Hematopoietic multipotent progenitor cell treated with erythropoietin and hydrocortisone succinate and interleukin-3 and kit ligand, for 4 days (in vitro differentiated cells): ENCODE measurements at places on chromosomes 7 and 10.
A peak's percentile ranks its signal among the peaks of the same experiment; 100 is the strongest.

DNA sequence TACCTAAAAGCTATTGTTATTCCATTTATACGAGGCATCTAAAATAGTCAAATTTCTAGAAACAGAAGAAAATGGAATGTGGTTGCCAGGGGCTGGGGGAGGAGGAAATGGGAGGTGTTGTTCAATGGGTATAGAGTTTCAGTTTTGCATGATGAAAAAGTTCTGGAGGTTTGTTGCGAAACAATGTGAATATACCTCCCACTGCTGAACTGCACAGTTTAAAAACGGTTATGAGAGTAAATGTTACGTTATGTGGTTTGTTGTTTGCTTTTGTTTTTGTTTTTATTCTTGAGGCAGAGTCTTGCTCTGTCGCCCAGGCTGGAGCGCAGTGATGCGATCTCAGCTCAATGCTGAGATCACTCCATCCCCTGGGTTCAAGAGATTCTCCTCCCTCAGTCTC, 64.9 kb upstream of the NRBF2 start:
- peak; percentile 28 for DNase-seq

GRCh38 chr7:138738551-138739335, 37.6 kb upstream of the SVOPL start:
- peak; percentile 95 for DNase-seq

DNA sequence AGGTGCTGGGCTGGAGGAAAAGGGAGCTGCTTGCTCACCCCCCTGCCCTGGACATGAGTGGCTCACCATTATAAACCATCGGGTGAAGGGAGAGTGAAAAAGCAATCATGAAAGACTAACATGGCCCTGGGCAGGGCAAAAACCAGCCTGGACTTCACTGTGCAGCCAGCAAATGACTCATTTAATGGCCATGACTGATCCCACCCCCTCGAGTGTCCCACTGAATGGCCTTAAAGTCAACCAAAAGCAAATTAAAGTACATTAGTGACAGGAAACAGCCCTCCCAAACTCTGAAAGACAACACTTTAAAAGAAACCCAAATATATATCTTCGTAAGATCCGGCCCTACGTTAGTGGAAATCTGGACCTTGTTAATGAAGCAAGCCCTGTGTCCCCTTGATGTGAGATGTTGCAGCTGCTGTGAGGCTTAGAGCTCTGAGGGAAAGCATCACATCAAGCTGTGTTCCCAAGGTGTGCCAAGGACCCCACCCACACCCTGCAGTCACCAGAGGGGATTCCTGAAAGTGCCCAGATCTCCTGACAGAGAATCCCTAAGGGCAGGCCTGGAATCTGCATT, 31.2 kb downstream of the ADCYAP1R1 start:
- no peak for DNase-seq

- DNase-seq, result peak; percentile 93
Measured at GRCh38 chr10:110137142-110137545, 70.3 kb upstream of the MXI1 start.

- no peak for DNase-seq
Measured at GRCh38 chr10:114303556-114303955, 64.5 kb downstream of the VWA2 start.

DNA sequence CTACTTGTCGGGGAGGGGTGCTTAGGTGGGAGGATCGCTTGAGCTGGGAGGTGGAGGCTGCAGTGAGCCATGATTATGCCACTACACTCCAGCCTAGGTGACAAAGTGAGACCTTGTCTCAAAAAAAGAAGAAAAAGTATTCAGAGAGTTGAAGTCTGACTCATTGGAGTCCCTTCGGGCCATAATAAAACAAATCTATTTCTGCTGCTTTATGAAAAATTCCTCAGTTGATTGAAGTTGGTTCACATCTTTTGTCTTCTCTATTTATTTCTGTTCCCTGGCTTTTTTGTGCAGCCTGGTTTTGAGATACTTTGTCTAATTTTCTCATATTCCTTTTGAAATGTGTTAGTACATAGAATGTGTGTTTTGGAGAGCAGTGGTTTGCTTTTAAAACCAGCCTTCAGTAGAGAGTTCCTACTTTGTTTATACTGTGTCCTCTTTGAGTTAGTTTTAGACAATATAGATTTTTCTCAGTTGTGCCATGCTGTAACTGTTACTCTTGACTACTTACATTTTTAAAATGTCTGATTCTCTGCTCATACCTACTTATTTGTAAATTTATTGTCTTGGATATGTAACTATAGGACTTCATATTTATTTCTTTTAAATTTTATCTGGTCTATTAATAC, 36.7 kb downstream of the LUC7L2 start:
- DNase-seq, result no peak

GRCh38 chr7:157645539-157645938, 308.7 kb downstream of the DNAJB6 start:
- no peak for DNase-seq

DNA sequence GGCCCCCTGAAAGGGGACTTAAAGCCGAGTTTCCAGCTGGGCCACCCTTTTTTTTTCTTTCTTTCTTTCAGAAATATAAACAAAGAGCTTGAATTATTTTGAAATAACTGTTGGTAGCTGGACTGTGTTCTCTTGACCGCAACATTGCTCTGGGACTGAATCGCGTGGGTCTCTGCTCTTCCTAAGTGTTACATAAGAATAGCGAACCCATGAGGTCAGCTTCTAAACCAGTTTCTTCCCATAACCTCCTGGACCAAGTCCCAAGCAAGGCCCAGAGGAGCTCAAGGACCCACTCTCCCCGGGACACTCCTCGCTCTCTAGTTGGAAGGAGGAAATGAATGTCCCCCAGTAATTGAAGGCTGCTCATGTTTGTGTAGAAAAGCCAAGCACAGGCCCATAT, 91.1 kb downstream of the CXCL12 start:
- no peak for DNase-seq

GRCh38 chr7:115976651-115977050, 53.9 kb downstream of the TFEC start:
- no peak for DNase-seq

GRCh38 chr10:123464430-123465323, 201.5 kb upstream of the GPR26 start:
- DNase-seq, result no peak

- DNase-seq, result no peak
Measured at GRCh38 chr7:11457419-11457818, 374.6 kb downstream of the THSD7A start.

- DNase-seq, result no peak
Measured at GRCh38 chr7:56079450-56080185, 13.1 kb downstream of the PHKG1 start.

DNA sequence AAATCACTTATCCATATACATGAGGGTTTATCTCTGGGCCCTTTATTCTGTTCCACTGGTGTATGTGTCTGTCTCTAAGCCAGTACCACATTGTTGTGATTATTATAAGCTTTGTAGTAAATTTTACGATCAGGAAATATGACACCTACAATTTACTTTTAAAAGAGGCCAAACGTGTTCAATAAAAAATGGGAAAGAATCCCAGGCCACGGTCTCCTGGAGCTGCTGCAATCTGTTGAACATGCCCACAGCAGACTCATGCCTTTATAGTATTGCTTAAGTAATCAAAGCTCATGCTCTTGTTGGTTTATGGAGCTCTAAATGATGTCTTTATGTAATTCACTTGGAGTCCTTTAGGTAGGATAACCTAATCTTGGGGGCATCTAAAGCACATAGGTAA, 273.0 kb downstream of the ZMYND11 start:
- DNase-seq, result no peak

DNA sequence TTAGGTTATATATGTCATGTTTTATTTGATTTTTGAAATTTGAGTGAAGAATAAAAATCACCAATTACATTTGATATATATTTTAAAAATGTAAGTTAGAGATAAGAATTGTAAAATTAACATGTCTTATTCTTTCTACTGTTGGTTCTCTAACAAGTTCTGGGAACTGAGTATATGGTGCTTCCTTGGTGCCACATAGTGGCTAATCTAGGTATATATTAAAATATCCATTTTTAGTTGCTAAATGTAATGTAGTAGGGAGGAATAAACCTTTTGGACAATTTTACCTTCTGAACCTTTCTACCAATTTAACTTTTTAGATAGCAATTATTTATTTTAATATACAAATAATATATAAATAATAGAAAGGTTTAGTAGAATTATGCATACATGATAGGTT, 17.5 kb downstream of the CFAP69 start:
- DNase-seq, result peak; percentile 61

GRCh38 chr10:34384372-34384771, 430.7 kb downstream of the PARD3 start:
- no peak for DNase-seq

- peak; percentile 12 for DNase-seq
Measured at GRCh38 chr10:76113952-76114351, 682.5 kb downstream of the LRMDA start.

DNA sequence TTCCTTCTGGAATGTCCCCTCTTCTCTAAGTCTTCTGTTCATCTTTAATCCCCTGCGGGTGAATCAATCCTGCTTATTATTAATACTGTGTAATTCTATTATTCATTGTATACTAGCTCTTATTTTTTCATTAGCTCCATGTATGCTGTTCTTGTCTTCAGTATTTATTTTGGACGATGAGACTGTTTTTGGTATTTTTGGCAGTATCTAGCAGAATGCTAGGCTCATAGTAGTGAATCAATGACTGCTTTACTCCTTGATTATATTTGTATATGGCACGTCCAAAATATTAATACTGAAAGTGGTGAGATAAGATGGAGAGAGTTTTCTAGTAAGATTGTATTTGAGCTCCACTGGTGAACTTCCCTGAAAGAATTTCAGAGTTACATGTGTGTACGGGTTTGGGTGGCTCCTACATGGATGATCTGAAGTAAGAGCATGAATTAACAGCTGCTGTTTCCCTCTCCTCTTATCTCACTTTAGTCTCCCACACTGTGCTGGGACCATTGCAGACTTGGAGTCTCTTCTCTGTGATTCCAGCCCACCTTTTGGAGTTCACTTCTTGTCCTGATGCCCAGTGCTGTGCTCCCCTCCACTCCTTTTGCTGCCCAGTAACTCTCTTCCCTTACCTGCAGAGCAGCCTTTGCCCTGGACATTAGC, 226.0 kb downstream of the CDK14 start:
- DNase-seq, result no peak

GRCh38 chr7:1977876-1978441, 254.8 kb downstream of the MAD1L1 start:
- DNase-seq, result no peak

GRCh38 chr7:115864082-115864481, 166.5 kb downstream of the TFEC start:
- peak; percentile 8 for DNase-seq

GRCh38 chr10:91319336-91319735, 90.8 kb upstream of the HECTD2 start:
- no peak for DNase-seq

DNA sequence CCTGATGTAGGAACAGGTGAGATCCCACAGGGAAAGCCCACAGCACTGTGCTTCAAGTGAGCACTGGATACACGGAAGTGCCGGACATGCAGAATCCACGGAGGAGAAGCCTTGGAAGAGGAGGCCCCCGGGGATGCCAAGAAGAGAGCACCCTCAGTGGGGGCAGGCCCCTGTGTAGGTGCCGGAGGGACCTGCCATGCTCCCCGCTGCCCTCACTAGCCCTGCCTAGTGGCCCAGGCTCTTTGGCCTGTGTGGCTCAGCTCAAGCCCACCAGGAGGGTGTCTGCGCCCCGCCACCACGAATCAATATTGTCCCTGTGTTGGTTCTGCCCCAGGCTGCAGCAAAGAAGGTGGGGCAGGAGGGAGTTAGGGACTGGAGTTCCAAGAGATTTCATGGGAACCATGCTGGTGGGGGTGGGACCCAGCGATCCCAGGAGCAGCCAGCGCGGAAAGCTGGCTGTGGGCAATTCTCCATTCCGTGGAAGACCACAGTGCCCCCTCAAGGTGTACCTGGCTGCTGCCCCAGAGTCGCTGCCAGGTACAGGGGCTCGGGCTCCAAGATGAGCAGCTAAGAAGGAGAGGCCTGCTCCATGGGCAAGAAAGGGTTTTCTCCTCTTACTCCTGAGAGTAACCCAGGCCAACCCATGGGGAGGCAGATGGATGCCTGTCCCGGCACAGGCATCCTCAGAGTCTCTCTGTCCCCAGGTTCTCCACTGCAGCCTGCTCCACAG, 34.9 kb upstream of the LEP start:
- no peak for DNase-seq

GRCh38 chr10:98338318-98338717, 70.3 kb upstream of the LOXL4 start:
- DNase-seq, result no peak

DNA sequence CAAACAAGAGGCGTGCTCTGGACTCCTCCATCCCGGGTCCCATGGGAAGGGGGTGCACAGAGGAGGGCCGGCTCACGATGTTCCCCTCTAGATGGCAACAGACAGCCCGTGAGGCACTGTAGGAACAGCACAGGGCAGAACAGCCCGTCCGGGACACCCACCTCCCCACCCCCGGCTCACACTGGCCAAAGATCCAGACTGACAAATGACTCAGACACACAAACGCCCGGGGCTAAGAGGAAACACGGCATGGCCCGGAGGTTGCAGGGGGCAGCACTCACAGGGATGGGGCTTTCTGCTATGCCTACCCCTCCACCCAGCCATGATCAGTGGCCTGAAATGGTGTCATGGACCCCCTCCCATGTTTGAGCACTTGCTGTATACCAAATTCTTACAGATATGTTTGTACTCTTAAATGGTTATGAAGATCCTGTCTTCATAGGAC, 4.9 kb upstream of the ELN start:
- DNase-seq, result no peak

GRCh38 chr10:76466836-76467503, 1035.5 kb downstream of the LRMDA start:
- no peak for DNase-seq

DNA sequence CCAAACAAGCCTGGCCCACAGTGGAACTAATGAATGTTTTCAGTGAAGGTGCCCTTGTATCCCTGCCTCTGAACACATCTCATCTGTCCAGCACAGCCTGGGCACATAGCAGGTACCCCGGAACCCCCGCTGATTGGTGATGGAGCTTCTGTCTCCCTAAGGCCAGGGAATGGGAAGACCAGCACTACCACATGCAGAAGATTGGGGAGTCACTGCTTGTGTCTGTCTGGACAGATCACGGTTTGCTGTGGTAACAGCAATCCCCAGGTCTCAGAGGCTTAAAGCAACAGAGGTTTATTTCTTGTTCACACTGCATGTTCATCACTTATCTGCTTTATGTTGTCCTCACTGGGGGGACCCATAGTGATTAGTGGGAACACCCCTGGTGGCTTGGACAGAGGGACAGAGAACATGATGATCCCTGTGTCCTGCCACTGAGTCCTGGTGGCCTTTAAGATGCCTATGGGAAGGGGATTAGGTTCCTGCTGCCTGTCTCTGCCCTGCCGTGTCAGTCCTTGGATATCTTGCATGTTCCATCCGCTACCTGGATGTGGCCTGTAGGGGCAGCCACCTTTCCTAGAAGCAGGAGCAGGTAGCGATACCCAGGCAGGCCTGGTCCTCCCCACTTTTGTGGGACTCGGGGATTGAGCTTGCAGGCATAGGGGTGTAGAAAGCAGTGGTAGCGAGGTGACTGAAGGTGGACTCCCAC, 3.6 kb downstream of the TSPAN14 start:
- no peak for DNase-seq

- no peak for DNase-seq
Measured at GRCh38 chr7:13946181-13946580, 43.3 kb downstream of the ETV1 start.
